NCI-H774 (cell line): ENCODE measurements at places on chromosomes 4 and X.
A peak's percentile ranks its signal among the peaks of the same experiment; 100 is the strongest.

- no peak for DNase-seq
Measured at GRCh38 chr4:20313237-20314030, 61.7 kb downstream of the SLIT2 start.

- no peak for DNase-seq
Measured at GRCh38 chr4:78610546-78611214, 59.1 kb downstream of the ANXA3 start.

GRCh38 chrX:130393451-130394074 is 8.1 kb upstream of the GPR119 start:
- peak; percentile 20 for DNase-seq

DNA sequence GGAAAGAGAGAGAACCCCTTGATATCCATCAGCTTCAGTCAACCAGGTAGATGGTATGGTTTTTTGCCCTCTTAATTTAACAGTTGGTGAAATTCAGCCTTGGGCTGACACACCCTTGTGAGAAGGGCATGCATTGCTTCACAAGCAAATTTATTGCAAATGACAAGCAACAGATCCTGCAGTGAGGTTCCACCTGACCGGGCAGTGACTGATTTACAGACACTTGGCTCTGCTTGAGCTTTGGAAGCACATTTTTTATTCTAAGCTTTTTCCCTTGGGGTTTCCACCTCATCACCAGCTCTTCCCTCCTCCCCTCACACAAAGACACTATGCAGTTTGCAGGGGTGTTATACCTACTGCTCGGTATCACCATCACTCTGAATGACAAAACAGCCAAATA is 28.3 kb upstream of the SERTM2 start:
- DNase-seq, result no peak

DNA sequence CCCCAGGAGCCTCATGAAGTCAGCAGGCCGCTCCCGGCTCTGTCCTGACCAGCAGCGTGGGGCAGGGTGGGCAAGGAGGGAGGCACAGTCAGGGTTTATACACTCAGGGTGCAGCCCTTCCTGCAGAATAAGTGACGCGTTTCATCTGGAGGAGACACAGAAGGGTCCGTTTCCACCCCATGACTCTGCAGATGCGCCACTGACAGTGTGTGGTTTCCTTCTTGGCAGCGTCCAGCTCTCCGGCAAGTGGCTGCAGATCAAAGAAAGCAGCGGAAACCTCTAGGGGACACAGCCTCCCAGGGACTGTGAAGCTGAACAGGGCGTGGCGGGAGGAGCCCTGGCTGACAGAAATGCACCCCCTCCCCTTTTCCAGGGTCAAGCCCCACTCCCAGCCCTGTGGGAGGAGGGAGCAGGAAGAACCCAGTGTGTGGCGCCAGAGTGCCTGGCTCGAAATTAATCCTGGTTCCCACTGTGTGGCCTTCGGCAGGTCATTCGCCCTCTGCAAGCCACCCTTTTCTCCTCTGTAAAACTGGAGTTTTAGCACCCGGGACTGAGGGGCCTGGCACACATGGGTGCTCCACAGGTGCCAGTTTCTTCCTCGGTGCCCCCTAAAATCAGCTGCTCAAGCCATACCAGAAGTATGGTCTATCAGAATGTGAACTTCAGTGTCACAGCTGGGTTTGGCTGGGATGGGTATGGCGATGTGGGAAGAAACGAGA is 17.3 kb upstream of the TBC1D14 start:
- DNase-seq, result no peak

GRCh38 chr4:83563998-83564397 is 28.1 kb downstream of the GPAT3 start:
- DNase-seq, result no peak

DNA sequence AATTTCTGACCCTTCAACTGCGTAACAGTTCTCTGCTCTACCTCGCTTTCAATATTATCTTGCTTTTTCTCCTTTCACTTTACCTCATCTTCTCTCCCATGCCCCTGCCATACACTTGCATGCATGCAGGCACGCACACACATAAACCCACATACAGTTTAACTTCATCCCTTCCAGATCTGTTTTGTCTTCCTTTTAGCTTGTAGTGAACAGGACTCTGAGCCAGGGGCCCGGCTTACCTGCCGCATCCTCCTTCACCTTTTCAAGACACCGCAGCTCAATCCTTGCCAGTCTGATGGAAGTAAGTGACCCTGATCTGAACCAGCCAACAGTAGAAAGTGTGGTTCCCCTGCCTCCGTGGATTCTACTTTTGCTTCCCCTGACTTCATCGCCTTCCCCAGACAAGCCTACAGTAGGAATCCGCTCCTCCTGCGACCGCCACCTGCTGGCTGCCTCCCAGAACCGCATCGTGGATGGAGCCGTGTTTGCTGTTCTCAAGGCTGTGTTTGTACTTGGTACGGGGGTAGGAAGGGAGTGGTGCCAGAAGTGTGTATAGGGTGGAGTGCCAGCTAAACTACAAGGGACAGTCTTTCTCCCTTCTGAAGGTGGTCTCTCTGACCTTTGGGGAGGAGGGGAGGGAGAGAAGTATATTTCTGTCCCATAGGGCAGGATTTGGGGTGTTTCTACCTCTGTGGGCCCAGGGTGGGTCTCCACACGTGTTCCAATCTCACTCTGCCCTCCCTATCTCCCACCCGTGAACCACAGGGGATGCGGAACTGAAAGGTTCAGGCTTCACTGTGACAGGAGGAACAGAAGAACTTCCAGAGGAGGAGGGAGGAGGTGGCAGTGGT is 10.7 kb downstream of the MED12 start:
- DNase-seq, result peak; percentile 14

DNA sequence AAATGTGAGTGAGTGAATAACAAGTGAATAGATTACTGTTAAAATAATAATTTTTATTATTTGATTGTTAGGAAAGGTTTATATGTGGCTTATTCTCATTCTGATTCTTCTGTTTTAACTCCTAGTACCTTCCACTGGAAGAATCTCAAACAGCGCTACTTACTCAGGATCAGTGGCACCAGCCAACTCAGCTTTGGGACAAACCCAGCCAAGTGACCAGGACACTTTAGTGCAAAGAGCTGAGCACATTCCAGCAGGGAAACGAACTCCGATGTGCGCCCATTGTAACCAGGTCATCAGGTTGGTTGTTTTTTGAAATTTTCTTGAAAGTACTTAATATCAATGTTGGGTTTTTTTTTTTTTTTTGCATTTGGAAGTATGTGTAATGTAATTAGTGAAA is 117.6 kb upstream of the BMPR1B start:
- DNase-seq, result no peak

GRCh38 chrX:13983734-13984133 is 46.0 kb downstream of the GEMIN8 start:
- no peak for DNase-seq

GRCh38 chr4:16544251-16544721 is 318.0 kb upstream of the TAPT1 start:
- DNase-seq, result no peak

GRCh38 chr4:53162969-53163368 is 202.9 kb downstream of the SCFD2 start:
- no peak for DNase-seq

GRCh38 chr4:56148428-56148827 is 199.7 kb downstream of the CEP135 start:
- DNase-seq, result no peak

DNA sequence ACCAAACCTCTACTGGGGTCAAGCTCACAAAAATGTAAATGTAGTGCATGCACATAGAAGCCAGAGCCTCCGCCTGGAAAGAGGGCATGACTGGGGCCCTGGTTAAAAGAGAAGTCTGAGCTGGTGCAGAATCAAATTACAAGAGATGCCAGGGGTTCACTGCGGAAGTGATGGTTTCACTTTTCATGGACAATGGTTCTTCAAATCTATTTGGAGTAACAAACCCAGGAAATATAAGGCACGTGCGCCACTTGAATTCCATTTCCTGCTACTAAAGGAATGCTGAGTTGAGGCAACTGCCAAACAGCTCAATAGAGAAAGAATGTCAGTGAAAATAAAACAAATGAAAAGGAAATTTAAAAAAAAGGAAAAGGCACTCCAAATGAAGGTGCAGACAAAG is 79.8 kb downstream of the FUNDC1 start:
- DNase-seq, result no peak

- no peak for DNase-seq
Measured at GRCh38 chr4:56990109-56990905, 11.6 kb downstream of the POLR2B start.

DNA sequence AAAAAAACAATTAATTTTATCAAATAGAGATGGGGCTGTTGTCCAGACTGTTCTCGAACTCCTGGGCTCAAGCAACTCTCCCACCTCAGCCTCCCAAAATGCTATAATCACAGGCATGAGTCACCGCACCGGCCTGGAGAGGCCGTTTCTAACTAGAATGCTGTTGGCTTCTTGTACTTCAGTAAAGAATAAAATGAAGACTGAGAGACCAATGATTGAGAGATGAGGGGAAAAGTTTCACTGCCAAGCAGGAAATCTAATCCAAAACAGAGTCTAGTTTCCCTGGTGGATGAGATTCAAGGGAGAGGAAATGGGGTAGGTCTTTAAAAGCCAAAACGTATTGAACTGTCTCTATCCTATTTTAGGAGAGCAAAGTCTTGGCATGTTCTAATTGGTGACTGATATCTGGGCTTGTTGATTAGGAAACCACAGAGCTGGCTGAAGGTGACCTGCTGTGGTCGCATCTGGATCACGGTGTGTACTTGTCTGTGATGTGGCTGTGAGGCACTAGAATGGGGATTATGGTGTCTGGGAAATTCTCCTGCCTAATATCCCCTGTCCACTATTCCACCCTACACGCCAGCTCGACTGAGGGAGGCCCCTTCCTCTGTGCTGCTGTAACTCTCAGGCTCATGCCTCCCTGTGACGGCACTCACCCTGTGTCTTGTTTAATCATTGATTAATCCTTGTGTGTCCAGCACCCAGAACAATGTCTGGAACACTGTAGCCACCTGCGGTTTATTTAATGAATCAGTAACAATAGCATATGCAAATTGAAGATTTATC is 15.0 kb upstream of the TRIM2 start:
- no peak for DNase-seq

DNA sequence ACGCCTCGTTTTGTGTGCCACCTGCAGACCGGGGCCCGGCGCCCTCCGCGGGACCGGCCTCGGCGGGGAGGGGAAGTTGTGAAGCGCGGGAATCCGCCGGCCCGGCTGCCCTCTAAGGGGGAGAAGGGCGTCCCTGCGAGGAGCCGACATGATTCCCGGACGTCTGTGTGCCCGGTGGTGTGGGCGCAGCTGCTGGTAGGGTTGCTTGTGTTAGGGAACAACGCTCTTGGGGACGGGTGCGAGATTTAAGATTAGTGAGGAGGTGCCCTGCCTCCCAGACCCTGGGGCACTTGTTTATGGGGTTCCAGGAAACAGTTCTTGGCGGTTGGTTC is 627 bp downstream of the CDKN2AIP start:
- DNase-seq, result no peak

- DNase-seq, result no peak
Measured at GRCh38 chrX:68994135-68994890, 165.5 kb downstream of the EFNB1 start.

GRCh38 chr4:139603576-139604410 is 47.8 kb upstream of the SETD7 start:
- no peak for DNase-seq

DNA sequence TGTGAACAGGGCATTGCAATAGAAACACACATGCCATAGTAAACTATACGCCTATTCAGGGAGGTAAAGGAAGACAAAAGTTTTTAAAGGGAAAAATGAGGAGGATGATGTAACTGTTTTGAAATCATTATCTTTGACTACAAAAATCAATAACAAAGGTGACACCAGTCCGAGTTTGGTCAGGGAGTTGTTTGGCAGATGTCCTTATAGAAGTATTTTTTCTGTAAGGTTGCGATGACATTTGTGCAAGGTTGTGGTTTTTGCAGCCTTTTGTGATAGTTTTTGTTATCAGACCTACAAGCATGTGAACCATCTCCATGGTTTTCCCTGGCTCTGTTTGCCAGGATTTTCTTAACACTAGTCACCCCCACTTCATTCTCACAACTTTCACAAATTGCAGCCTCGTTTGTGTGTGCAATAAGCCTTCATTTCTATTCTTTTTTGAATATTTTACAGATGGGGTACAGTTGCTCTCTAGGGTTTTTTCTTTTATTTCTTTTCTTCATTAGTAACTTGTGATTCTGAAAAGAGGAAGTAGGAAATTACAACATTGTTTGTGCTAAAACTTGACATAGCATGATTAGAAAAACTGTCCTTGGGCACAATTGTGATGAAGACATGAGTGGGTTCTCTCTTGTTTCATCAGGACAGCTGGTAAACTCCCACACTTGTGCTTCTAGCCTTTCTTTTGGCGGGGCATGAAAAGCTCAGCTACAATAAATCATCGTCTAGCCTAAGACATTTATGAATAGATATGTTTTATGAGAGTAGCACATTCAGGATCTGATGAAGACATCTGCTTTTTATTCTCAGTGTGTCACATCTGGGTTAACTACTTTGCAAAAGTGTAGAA is 60.2 kb upstream of the PNPLA4 start:
- DNase-seq, result no peak

- peak; percentile 23 for DNase-seq
Measured at GRCh38 chr4:14218641-14219040, 591.1 kb upstream of the BOD1L1 start.

GRCh38 chrX:72317139-72317538 is 11.4 kb upstream of the CITED1 start:
- DNase-seq, result no peak

GRCh38 chr4:5036239-5036638 is 15.0 kb upstream of the STK32B start:
- DNase-seq, result no peak

- DNase-seq, result no peak
Measured at GRCh38 chr4:106793933-106794332, 242.2 kb downstream of the DKK2 start.

DNA sequence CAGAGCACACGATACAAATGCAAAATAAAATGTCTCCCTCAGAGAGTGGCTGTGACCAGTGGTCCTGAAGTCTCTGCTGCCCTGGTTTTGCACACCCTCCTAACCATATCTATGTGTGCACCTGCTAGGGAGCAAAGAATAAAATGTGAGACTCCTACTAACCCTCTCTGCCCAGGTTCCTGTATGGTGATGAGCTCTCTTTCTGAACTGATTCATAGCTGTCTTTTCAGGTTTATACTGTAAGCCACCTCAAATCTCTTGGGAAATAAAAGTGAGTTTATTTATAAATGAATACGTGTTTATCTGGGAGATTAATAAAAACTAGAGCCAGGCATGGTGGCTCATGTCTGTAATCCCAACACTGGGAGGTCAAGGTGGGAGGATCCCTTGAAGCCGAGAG is 126.0 kb upstream of the RBPJ start:
- DNase-seq, result no peak

GRCh38 chr4:15691346-15692135 is 9.9 kb downstream of the FAM200B start:
- no peak for DNase-seq

- DNase-seq, result no peak
Measured at GRCh38 chrX:132704769-132705168, 215.9 kb upstream of the MBNL3 start.

GRCh38 chr4:134812611-134813010 is 611.0 kb upstream of the PABPC4L start:
- no peak for DNase-seq
